Aorta (tissue), 5 donors: ENCODE measurements at places on chromosomes 3 and 15. TPM values are rescaled to one million over a fixed set of nuclear protein-coding genes. Genes with fewer than 3 reads are reported as not detected.

DNA sequence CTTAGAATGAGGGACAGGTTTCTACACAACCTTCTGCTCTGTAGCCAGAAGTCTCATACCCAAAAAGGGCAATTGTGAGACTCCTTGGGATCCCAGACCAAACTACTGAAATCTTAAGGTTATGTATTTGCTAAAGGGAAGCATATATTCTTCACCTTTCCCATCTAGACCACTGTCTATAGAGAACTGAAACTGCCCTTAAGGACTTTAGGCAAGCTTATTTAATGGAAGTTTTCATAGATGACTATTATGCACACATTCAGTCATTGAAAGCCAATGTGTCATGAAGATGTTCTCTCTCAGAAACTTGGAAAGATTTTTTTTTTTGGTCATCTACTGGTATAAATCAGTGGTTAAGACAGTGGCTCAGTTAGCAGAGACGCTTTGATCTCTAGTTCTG lies 365.3 kb downstream of the MCTP2 start:
- peaks cover 2% of the 10 kb centered on the region for H3K27me3 ChIP-seq
- DNase-seq, result no peak
- H3K27ac ChIP-seq, result no peak overlapping the region
- H3K36me3 ChIP-seq, result no peaks in the 10 kb centered on the region

- DNase-seq, result no peak
- no peaks in the 10 kb centered on the region for H3K4me1 ChIP-seq
- H3K27ac ChIP-seq, result no peak overlapping the region
- H3K27me3 ChIP-seq, result no peaks in the 10 kb centered on the region
Measured at GRCh38 chr3:184512621-184513020, 49.0 kb upstream of the EPHB3 start.

Gene GADL1
- 2.3 TPM for total RNA-seq

GRCh38 chr3:131714585-131715220 lies 211.9 kb upstream of the MRPL3 start:
- DNase-seq, result no peak
- no peak overlapping the region for H3K4me3 ChIP-seq
- H3K27me3 ChIP-seq, result no peaks in the 10 kb centered on the region
- no peaks in the 10 kb centered on the region for H3K4me1 ChIP-seq
- H3K27ac ChIP-seq, result no peak overlapping the region
- H3K36me3 ChIP-seq, result no peaks in the 10 kb centered on the region

Gene DGKG
- total RNA-seq, result 12.8 TPM

DNA sequence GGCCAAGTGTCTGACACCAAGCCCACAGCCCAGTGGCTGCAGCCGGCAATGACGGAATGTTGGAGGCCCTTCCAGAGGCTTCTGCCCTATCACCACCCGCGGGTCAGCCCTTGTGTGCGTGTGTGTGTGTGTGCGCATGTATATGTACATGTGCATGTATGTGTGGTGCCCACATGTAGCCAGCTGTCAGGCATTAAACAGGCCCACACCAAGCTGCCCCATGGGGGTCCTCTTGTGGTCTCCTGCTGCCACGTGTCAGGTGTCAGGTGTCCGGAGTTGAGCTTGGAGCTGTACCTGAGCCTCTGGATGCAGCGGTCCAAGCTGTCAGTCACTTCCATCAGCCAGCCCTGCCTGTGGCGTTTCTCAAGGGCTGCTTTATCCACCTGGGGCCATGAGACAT lies 13.9 kb downstream of the UROC1 start:
- no peak overlapping the region for H3K27ac ChIP-seq
- no peak overlapping the region for H3K4me3 ChIP-seq
- no peaks in the 10 kb centered on the region for H3K4me1 ChIP-seq
- peak; percentile 21 for DNase-seq
- no peaks in the 10 kb centered on the region for H3K36me3 ChIP-seq
- H3K27me3 ChIP-seq, result no peaks in the 10 kb centered on the region

Gene CILP
- total RNA-seq, result 170 TPM

DNA sequence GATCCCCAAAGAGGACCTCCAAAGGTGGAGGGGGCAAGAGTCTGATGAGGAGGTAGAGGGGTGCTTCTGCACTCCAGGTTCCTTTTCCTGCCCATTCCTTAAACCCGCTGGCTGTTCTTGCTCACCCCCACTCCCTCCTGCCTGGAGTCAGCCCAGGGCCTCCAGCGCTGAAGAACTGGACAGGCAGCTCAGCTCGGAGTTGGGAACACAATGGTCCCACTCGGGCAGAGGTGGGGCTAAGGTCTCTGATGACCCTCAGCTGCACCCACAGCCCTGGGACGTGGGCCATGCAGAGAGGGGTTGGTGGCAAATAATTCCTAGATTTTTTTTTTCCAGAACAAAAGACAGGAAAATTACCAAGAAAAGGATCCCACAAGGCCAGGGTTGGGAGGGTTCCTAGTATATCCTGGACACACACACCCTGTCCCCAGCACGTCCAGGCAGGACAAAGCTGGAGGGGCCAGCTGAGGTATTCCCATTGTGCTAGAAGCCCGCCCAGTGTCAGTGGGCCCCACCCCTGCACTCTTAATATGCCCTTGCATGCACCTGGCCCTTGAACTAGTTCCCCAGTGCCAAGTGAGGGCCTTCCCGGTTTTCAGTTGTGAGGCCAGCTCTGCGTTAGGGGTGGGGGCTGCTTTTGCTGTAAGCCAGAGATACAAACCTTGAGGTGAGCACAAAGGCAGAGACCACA lies 22.1 kb upstream of the IP6K2 start:
- DNase-seq, result no peak
- H3K27me3 ChIP-seq, result no peaks in the 10 kb centered on the region
- no peak overlapping the region for H3K27ac ChIP-seq
- no peaks in the 10 kb centered on the region for H3K4me1 ChIP-seq

- peaks cover 8% of the 10 kb centered on the region for H3K36me3 ChIP-seq
- H3K27me3 ChIP-seq, result no peaks in the 10 kb centered on the region
- H3K4me3 ChIP-seq, result no peak overlapping the region
- no peak for DNase-seq
Measured at GRCh38 chr15:65902373-65902772, 33.1 kb downstream of the RAB11A start.

DNA sequence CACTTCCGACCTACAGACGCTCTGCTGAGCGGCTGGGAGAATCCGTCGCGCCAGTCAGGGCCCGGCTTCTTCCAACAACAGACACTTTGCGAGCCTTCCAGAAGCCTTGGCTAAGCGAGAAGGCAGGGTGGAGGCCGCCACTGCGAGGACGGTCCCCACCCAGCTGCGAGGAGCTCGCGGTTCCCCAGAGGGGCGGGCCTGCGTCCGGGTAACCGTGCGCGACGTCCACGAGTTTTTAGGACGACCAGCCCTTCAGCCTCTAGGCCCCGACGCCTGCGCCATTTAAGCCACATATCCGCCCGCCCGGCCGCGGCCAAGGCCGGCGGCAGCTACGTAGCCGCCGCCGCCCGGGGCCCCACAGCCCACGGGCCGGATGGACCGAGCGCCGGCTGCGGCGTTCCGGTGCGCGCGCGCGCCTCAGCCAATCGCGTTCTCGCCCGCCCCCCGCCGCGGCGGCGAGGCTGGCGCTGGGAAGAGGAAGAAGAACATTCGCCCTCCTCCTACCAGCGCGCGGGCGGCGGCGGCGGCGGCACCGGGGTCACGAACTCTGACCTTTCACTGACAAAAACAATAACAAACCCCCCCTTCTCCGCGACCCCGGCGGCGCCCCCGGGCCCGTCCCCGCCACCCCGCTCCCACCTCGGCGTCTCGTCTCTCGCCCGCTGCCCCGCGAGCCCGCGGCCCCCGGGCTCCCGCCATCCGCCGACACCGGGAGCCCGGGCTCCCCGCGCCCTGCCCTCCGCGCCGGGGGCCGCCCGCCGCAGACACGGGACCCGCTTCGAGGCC lies at the start of gene NR2C2:
TSS of gene NR2C2 (plus strand) at position 484 of the 786 bp plus-strand sequence. CDS start 56,332 bp downstream, outside the sequence.
- peak; percentile 96 for DNase-seq
- peak within 1 kb of the TSS; percentile 97 for H3K4me3 ChIP-seq
- peaks cover 7% of the 10 kb centered on the region for H3K4me1 ChIP-seq
- H3K36me3 ChIP-seq, result no peaks in the 10 kb centered on the region
- no peaks in the 10 kb centered on the region for H3K27me3 ChIP-seq

DNA sequence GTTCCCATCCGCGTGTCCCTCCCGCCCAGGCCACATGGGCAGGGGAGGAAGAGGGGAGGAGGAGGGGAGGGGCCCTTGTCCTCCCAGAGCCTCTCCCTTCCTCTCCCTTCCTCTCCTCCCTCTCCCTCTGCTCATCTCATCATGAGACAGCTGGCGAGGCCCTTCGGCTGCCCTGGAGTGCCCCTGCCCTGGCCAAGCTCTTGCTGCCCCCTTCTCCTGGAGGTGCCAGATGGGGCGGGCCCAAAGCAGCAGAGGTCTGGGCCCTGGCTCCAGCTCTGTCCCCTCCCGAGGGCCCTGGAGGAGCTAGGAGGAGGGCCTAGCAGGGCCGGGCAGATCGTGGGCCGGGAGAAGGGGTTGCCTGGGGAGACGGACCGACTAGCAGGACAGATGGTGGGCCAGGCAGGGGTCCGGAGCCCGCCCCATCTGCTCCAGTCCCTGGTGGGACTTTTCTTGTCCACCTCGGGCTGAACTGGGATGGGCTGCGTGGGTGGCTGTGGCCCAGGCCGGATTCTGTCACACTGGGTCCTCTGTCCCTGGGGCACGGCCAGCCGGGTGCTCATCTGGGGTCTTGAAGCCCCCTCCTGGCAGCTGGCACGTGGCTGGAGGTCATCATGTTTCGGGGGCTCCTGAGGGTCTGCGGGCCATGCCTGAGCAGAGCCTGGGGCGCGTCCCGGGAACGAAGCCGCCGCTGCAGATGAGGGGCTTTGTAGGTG lies 183.4 kb downstream of the GOLGA6L6 start:
- H3K4me3 ChIP-seq, result no peak overlapping the region
- H3K27ac ChIP-seq, result no peak overlapping the region
- no peaks in the 10 kb centered on the region for H3K4me1 ChIP-seq
- H3K27me3 ChIP-seq, result no peaks in the 10 kb centered on the region

DNA sequence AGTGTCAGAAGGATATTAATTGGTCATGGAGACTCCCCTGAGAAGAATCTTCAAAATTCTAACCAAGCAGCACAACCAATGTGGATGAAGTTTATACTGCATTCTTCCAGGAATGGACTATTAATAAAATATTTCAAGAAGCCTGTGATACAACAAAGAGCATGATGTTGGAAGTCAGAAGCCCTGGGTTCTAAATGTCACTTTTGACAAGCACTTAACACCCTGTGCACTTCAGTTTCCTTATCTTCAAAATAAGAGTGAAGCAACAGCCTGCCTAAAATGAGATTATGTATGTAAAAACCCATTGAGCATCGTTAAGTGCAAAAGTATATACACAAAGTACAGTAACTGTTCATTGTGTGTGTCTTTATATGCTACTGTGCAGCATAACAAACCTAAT lies 369.4 kb downstream of the NTRK3 start:
- no peaks in the 10 kb centered on the region for H3K4me1 ChIP-seq
- no peaks in the 10 kb centered on the region for H3K27me3 ChIP-seq
- no peak for DNase-seq
- no peak overlapping the region for H3K27ac ChIP-seq

- H3K36me3 ChIP-seq, result no peaks in the 10 kb centered on the region
- no peak for DNase-seq
- H3K27me3 ChIP-seq, result no peaks in the 10 kb centered on the region
- no peak overlapping the region for H3K4me3 ChIP-seq
Measured at GRCh38 chr15:52778457-52778856, 11.7 kb downstream of the ONECUT1 start.

Gene DOCK3
- total RNA-seq, result 0.97 TPM

DNA sequence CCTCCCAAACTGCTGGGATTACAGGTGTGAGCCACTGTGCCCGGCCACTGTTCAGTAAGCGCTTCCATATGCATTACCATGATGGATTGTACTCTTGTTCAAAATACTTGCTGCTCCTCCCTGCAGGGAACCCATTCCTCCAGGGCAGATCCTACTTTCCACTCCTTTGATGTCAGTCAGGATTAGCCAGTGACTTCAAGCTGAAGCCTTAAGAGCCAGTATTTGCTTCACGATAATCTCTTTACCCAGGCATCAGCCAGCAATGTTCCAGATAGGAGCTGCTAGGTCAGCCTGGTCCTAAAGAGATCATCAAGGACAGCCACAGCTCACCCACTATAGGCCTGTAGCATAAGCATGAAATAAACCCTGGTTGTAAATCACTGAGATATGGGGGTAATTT lies 96.5 kb upstream of the UBE2E2 start:
- no peak for DNase-seq
- no peak overlapping the region for H3K27ac ChIP-seq
- H3K36me3 ChIP-seq, result no peaks in the 10 kb centered on the region
- H3K27me3 ChIP-seq, result no peaks in the 10 kb centered on the region
- H3K4me3 ChIP-seq, result no peak overlapping the region

Gene FGD5
- 36.2 TPM for total RNA-seq

DNA sequence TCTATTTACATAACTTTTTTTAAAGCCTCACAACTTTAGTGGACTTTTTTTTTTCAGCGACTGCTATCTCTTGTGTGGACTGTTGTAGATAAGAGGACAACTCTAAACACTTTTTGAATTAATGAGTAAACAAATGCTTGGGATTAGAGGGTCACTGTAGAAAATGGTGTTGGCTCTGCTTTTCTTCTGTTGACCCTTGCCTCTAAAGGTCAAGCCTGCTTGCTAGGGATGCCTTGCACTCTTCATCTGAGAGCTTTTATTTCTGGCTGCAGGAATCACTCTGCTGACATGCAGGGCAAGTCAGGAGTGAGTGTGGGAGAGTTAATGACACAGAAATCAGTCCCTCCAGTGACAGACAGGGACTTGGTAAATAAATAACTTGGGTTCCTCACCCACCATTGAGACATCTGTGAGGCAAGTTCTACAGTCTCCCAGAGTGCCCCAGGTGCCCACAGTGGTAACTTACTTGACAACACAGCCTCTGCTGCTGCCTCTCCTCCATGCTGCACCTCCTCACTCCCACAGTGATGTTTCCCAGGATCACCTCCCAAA lies 390.1 kb downstream of the IL20RB start:
- H3K36me3 ChIP-seq, result no peaks in the 10 kb centered on the region
- DNase-seq, result no peak
- H3K27ac ChIP-seq, result no peak overlapping the region
- H3K4me3 ChIP-seq, result no peak overlapping the region

DNA sequence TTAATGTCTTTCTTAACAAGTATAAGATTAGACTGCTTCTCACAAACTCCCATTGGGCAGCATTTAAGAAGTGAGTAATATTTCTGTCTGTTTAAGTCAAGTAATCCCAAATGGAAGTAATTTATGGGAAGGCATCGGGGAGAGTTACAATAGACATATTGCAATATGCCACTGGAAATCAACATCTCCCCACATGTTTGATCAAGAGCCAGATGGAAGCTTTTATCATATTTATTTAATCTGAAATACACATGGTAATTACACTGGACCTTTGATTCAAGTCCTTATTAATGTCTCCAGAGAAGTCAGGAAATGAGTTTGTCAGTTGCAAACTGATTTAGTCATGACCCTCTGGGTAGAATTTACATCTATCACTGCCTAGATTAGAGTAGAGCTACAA lies 943.8 kb downstream of the VGLL3 start:
- DNase-seq, result no peak
- no peaks in the 10 kb centered on the region for H3K27me3 ChIP-seq
- H3K4me3 ChIP-seq, result no peak overlapping the region
- no peaks in the 10 kb centered on the region for H3K36me3 ChIP-seq

Gene IMPG2
- 0.63 TPM for total RNA-seq
